ENCODE measurements at places on chromosomes 4 and X.

GRCh38 chrX:41781500-41781899 is 57.5 kb downstream of the GPR82 start:
- DNase-seq = peak; percentile 51

- DNase-seq = no peak
Observed at GRCh38 chr4:151576627-151577026, 167.7 kb downstream of the FHIP1A start.

DNA sequence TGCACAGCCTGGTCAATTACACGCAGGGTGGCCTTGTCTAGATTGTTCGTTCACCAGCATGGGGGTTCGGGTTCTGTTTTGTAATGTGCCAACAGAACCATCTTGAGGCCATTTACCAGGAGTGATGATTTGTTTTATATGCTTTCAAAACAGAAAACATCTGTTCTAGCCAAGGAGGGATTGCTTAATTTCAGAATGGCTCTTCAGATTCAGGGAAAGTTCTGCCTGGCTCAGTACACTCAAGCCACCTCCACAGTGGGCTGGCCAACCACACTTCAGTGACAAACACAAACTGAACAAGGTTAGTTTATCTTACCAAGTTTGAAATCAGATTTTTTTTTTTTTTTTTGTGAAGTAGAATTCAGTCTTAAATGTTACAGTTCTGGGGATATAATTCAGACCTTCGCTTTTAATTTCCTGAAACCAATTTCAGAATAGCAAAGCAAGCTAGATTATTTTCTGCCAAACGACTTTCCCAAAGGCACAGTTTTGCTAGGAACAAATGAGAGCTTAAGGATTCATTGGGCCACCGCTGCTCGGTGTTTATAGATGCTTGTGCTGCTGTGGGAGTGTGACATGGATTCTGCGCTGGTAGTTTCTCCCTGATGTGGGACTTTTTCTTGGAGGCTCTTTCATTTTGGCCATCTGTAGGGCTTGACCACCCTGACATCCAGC is 23.4 kb downstream of the SMS start:
- DNase-seq = no peak

DNA sequence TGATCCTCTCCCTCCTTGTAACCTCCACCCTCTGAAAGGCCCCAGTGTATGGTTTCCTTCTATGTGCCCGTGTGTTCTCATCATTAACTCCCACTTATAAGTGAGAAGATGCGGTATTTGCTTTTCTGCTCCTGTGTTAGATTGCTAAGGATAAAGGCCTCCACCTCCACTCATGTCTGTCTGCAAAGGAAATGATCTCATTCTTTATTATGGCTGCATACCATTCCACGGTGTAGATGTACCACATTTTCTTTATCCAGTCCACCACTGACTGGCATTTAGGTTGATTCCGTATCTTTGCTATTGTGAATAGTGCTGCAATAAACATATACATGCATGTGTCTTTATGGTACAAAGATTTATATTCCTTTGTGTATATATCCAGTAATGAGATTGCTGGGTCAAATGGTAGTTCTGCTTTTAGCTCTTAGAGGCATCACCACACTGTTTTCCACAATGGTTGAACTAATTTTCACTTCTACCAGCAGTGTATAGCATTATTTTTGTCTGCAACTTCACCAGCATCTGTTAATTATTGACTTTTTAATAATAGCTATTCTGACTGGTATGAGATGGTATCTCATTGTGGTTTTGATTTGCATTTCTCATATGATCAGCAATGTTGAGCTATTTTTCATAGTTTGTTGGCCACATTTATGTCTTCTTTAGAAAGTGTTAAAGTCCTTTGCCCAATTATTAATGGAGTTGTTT is 1030.9 kb downstream of the FSTL5 start:
- no peak for DNase-seq

- DNase-seq = no peak
Observed at GRCh38 chr4:185729391-185729804, 82.6 kb downstream of the SORBS2 start.

DNA sequence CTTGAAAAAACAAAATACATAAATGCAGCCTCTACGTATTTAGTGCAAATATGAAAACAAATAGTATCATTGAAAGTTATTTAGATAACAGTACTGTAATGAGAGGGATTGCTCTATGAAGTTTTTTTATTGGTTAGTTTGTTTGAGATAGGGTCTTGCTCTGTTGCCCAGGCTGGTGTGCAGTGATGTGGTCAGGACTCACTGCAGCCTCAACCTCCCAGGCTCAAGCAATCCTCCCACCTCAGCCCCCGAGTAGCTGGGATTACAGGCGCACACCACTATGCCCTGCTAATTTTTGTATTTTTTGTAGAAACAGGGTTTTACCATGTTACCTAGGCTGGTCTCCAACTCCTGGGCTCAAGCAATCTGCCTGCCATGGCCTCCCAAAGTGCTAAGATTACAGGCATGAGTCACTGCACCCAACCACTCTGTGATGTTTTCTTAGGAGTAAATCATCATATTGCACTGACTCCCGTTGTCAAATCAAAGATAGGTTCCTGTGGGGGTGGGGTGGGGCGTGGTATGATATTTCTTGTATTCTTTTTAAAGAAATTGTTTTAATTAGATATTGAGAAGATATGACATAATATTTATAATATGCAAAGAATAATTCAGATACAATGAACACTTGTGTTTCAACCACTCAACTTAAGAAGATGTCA is 75.8 kb downstream of the ATG4A start:
- no peak for DNase-seq

DNA sequence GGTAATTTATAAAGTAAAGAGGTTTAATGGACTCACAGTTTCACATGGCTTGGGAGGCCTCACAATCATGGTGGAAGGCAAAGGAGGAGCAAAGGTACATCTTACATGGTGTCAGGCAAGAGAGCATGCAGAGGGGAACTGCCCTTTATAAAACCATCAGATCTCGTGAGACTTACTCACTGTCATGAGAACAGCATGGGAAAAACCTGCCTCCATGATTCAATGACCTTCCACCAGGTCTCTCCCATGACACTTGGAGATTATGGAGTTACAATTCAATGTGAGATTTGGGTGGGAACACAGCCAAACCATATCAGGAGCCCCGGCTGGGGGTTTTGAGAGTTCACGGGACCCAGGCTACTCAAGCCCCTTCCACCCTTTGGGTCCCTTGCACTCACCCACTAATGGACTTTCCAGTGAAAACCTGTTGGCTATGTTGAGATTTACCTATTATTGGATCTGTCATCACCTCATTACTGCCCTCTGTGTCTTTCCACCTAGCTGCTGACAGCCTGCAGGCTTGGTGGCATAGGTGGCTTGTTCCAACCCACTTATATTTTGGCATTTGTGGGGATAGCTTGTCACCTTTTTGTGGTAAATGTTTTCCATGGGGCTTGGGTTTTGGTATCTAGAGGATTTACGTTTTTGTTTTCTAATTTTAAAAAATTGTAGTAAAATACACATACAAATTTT is 24.0 kb downstream of the IGFBP7 start:
- DNase-seq = no peak

- no peak for DNase-seq
Observed at GRCh38 chrX:56233682-56234081, 1.5 kb downstream of the KLF8 start.

DNA sequence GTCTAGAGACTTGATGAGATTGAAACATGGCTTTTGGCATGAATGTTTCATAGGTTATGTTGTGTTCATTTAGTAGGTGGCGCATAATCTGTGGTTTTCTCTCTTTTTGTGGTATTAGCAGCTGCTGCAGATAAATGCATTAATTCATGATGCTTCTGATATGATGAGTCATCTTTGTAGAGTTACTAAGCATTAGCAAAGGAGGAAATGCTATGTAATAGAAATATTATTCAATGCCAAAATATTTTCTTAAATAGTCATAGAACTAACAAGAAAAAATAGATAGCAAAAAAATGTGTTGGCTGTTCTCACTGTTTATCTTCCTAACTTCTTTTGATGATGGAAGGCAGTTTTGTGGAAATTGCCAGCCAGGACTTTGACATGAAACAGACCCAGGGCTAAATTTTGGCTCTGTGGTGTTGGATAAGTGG is 3.6 kb downstream of the ZXDB start:
- DNase-seq = peak; percentile 59

DNA sequence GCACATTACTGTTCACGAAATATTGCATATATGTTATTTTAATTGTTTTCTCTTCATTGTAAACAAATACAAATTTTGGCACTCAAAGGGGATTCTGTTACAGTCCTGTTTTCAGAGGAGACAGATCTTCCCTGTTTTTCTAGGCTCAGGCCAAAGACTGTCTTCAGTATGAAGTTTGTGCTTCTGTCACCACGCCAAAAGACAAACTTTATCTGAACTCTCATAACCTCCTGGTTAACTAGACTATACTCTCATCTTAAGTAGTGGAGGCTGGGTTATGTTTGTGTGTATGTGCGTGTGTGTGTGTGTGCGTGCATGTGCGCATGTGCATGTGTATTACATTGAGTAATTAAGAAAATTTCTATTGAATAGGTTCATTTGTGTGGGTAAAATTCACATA is 676.8 kb upstream of the HS3ST1 start:
- DNase-seq = no peak

GRCh38 chr4:61950625-61951024 is 750.5 kb downstream of the ADGRL3 start:
- DNase-seq = no peak

DNA sequence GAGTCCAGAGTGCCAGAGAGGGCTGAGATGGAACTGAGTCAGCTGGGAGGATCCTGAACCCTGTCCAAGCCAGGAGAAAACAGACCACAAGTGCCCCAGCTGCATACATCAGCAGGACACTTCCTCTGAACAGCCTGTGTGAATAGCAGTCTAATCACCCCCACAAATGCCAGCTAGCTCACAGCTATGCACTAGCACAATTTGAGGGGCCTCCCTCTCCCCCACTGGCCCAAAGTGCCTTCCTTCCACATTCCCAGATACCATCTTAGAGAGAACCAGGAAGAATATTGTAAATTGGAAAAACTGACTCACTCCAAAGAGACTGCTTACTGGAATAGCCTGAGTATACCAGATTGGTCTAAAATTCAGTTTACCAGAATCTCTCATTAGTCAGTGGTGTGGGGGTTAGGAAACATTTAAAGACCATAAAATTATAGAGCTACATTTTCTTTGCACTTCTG is 292.6 kb upstream of the KLF3 start:
- DNase-seq = no peak

- DNase-seq = no peak
Observed at GRCh38 chrX:1084689-1085088, 127.8 kb downstream of the CRLF2 start.

DNA sequence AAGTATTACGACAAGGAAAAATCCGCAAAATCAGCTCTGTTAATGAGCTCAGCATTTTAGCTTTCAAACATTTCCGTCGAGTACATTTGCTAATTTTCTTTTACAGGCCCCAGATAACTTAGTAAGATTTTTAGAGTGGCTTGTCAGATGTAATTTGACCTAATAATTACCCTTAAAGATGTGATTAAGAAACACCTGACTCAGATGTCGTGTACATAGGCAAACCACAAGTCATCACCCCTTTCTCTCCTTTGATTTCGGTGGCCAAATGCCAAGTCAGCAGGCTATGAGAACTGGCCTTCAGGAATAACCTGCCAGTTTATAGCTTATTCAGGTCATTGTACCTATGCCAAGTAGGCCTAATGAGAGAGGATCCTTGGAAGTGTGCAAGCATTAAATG is 369.6 kb downstream of the PCDH7 start:
- no peak for DNase-seq

GRCh38 chrX:81542255-81542654 is 340.4 kb downstream of the SH3BGRL start:
- DNase-seq = no peak

GRCh38 chr4:57443787-57444186 is 333.6 kb upstream of the IGFBP7 start:
- no peak for DNase-seq

GRCh38 chrX:146055733-146056132 is 238.1 kb downstream of the SLITRK2 start:
- no peak for DNase-seq
